ENCODE measurements at places on chromosomes 6 and 20.

- no peak for DNase-seq
Measured at GRCh38 chr6:140002396-140003022, 628.1 kb upstream of the CITED2 start.

GRCh38 chr6:78465059-78465634, 402.2 kb upstream of the IRAK1BP1 start:
- DNase-seq: no peak

- peak; percentile 68 for DNase-seq
Measured at GRCh38 chr20:46406986-46407670, 713 bp upstream of the ELMO2 start.

DNA sequence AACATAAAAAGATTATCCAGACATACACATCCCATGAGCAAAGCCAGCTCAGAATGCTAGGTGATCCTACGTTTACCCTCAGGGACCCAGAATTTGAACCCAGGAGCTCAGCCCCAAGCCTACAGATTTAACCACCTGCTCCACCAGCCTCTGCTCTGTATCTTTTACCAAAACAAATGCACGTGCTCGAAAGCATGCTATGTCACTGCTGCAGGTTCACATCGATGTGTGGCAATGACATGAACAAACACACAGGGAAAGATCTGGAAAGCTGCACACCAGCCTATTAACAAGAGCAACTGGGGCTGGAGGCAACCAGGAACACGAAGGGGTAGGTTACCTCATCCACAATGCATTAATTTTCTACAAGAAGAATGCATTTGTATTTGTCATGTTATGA, 32.1 kb downstream of the PREX1 start:
- DNase-seq: no peak

DNA sequence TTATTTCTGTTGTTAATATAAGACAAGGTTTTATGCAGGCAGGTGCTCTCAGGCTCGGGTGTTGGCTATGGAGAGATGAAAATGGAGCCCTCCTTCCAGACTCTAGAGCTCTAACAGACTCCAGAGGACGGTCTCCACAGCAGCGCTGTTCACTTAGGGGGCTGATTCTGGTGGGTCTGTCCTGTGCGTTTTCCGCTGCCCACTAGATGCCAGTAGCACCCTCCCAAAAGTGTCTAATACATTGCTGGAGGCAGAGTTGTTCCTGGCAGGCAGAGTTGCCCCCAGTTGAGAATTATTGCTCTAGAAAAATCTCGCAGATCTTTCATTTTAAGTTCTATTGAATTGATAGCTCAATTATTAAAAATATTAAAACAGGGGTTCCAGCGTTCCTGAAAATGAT, 109.9 kb downstream of the MAP3K4 start:
- no peak for DNase-seq

DNA sequence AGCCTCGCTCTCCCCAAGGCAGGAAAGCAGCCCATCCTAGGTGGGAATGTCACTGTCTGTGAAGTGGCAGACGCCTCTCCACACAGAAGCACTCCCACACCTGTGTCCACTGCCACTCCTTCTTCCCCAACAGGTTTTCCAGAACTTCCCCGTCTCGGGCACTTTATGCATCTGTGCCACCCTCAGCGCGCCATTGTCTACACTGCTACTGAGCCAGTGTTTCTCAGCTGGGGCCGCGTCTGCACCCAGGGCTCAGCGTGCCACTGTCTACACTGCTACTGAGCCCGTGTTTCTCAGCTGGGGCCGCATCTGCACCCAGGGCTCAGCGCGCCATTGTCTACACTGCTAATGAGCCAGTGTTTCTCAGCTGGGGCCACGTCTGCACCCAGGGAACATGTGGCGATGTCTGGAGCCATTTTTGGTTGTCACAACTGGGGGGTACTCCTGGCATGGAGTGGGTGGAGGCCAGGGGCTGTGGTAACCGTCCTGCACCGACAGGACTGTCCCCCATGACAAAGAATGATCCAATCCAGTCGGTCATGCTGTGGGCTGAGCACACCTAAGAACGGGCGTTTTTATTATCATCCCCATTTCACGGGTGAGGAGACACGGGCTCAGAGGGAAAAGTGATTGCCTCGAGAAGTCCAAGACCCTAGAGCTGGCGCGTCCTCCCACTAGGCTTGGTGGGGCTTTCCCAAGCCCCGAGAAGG, 41.7 kb upstream of the ZBP1 start:
- DNase-seq: no peak
